ENCODE measurements at places on chromosomes 4 and X. TPM values are rescaled to one million over a fixed set of nuclear protein-coding genes. Genes with fewer than 3 reads are reported as not detected.

The TRMT44 gene
- 26.2 TPM for total RNA-seq

The PNMA6F gene
- total RNA-seq = not detected

The ADH1A gene
- total RNA-seq = not detected

The HHIP gene
- total RNA-seq = under 0.01 TPM

The STK26 gene
- 20.8 TPM for total RNA-seq

The PF4V1 gene
- not detected for total RNA-seq

The DCLK2 gene
- total RNA-seq = 6.2 TPM

The TNMD gene
- not detected for total RNA-seq

The GAB3 gene
- total RNA-seq = 10.7 TPM

The PAK3 gene
- total RNA-seq = under 0.01 TPM

The MCF2 gene
- total RNA-seq = 4.0 TPM

The CD40LG gene
- not detected for total RNA-seq

The GYG2 gene
- total RNA-seq = 97.0 TPM

The GIMD1 gene
- total RNA-seq = not detected

The RHOH gene
- not detected for total RNA-seq

The SLC6A8 gene
- total RNA-seq = 58.8 TPM

The ZAR1 gene
- not detected for total RNA-seq

The CFAP47 gene
- total RNA-seq = not detected

The SLC4A4 gene
- total RNA-seq = 0.36 TPM

The NRK gene
- under 0.01 TPM for total RNA-seq

The TBC1D9 gene
- total RNA-seq = 10.3 TPM

The MAOA gene
- 5.5 TPM for total RNA-seq

The CBLL2 gene
- not detected for total RNA-seq

The GAGE12J gene
- not detected for total RNA-seq

The CENPI gene
- total RNA-seq = 22.2 TPM

The TCEAL9 gene
- 55.9 TPM for total RNA-seq

The TRO gene
- total RNA-seq = 4.8 TPM

The OTUD6A gene
- total RNA-seq = not detected

The PPP2R2C gene
- total RNA-seq = not detected

The PPP1R2C gene
- not detected for total RNA-seq

The GPM6B gene
- 180 TPM for total RNA-seq

The PITX2 gene
- not detected for total RNA-seq

The BMPR1B gene
- 6.5 TPM for total RNA-seq

The CT55 gene
- total RNA-seq = not detected

The MAGEA11 gene
- not detected for total RNA-seq

The BTC gene
- under 0.01 TPM for total RNA-seq

The SUPT20HL1 gene
- not detected for total RNA-seq

The SCD5 gene
- 6.3 TPM for total RNA-seq

The XG gene
- total RNA-seq = 0.69 TPM

The ZMAT1 gene
- total RNA-seq = 0.46 TPM

The DKK2 gene
- total RNA-seq = 1.8 TPM

The AFAP1 gene
- total RNA-seq = 17.8 TPM

The NMU gene
- total RNA-seq = 0.36 TPM

The GABRB1 gene
- total RNA-seq = 0.69 TPM

The FREM3 gene
- not detected for total RNA-seq

The PKD2 gene
- total RNA-seq = 59.8 TPM

The SSX4B gene
- 0.36 TPM for total RNA-seq

The TRIM60 gene
- not detected for total RNA-seq

The TCEAL5 gene
- total RNA-seq = not detected

The C4orf51 gene
- not detected for total RNA-seq

The CTBP1 gene
- total RNA-seq = 194 TPM

The TMEM144 gene
- total RNA-seq = 14.5 TPM

The TCEAL3 gene
- total RNA-seq = 3.8 TPM

The POLN gene
- total RNA-seq = 6.2 TPM

The PASD1 gene
- not detected for total RNA-seq

The GPRASP1 gene
- 1.3 TPM for total RNA-seq

The SAGE1 gene
- total RNA-seq = not detected

The ADGRG4 gene
- not detected for total RNA-seq

All from melanocyte of skin (primary cell).